ENCODE measurements at places on chromosomes 4 and X.

DNA sequence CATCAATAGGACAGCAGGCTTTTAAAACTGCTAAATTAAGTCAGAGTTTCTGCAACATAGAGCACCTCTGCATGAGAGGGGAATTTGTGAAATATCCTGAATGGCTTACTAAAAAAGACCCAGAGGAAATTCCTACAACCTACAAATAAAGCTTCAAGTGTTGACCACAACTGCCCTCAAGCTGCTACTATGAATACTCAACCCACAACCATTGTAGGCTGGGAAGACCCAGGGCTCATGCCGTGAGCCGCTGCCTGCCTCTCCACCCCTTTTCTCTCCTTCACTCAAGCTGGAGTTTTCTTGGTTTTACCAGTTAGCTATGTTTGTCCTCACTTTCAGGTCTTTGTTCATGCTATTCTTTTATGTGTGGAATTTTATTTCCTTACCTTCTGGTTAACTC is 151.6 kb downstream of the EMCN start:
- DNase-seq = no peak

GRCh38 chr4:186024637-186025407 is 44.1 kb upstream of the TLR3 start:
- DNase-seq = no peak

DNA sequence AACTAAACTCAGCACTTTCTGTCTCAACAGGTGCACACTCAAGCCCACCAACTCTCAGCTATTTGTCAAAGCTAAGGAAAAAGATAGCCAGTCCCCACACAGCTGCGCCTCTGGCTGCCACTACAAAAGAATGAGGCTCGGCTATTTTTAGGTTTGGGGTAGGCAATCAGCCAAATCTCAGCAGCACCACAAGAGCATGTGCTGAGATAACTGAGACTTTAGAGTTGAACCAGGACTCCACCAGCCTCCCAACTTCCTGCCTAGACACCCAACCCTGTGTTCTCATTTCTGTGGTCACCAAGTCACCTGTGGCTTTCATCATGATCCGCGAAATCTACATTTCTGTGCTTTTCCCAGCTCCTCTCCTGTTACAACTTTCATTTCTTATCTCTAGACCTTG is 28.0 kb downstream of the DMD start:
- DNase-seq = peak; percentile 63

DNA sequence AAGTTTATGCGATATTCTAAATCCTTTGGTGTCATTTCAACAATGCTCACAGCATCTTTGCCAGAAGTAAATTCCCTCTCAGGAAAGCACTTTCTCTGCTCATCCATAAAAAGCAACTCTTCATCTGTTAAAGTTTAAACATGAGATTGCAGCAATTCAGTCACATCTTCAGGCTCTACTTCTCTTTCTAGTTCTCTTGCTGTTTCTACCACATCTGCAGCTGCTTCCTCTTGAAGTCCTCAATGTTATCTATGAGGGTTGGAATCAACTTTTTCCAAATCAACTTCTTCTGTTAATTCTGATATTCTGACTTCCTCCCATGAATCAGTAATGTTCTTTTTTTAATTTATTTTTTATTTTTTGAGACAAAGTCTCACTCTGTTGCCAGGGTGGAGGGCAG is 100.9 kb downstream of the LCORL start:
- DNase-seq = no peak

GRCh38 chrX:66074920-66075879 is 35.3 kb upstream of the VSIG4 start:
- DNase-seq = no peak

DNA sequence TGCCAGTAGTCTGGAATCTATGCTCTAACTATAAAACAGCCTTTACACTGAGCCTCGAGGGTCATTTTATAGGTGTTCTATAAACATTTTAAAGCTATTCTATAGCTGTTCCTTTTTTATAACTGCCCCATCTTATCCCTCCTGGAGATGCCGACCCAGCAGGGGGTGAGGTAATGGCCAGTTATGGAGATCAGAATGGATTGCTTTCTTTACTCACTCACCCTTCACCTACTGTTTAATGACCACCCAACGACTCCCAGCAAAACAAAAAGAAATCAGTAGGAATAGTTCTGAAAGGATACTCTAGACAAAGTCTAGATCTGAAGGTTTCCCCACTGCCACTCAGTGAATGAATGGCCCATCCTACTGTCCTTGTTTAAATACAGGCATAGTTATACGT is 1113.1 kb downstream of the FAT4 start:
- DNase-seq = no peak

DNA sequence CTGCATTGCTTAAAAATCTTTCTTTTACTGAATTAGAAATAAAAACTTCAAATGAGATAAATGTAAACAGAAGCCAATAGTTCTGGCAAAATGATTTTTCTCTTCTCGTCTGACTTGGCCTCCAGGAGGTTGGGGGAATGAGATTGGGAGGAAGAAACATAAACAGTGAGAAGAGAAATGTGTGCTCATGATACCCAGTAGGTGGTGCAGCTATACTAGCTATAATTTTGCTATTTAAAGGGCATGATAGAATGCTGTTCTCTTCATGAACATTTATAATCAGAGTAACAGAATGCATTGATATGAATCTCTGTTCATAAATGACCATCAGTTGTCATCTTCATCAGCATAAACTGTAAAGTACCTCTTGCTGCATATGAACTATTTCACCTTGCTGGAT is 85.5 kb downstream of the TACR3 start:
- no peak for DNase-seq

- no peak for DNase-seq
Observed at GRCh38 chrX:31845003-31845402, 773.2 kb upstream of the FTHL17 start.

- no peak for DNase-seq
Observed at GRCh38 chrX:149568701-149569296, 18.5 kb downstream of the MAGEA9B start.

DNA sequence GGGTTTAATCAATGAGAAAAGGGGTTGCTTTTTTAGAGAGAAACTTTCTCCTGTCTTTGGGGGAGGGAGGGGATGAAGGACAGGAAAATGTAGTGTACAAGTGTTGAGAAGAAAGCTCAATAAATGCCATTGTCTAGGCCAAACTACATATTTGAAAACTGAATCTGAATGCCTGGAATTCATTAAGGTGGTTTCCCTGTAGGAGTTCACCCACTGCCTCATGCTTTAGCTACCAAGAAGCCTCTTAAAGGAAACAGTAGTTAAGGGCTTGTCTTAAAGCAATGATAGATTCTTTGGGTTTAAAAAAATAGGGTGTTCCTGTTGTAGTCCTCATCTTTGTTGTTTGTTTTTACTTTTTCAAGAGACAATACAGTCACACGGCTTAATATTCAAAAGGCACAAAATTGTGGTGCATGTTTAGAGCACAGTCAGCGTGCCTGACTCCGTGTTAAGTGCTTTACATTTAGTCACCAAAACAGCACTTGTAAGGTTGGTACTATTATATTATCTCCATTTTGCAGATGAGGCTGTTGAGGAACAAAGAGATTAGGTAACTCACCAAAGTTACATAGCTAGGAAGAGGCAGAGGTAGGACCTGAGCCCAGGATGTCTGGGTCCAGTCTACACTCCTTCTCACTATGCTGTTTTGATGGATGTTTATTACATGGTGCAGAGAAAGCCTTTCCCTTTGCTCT is 46.0 kb downstream of the FNIP2 start:
- no peak for DNase-seq

DNA sequence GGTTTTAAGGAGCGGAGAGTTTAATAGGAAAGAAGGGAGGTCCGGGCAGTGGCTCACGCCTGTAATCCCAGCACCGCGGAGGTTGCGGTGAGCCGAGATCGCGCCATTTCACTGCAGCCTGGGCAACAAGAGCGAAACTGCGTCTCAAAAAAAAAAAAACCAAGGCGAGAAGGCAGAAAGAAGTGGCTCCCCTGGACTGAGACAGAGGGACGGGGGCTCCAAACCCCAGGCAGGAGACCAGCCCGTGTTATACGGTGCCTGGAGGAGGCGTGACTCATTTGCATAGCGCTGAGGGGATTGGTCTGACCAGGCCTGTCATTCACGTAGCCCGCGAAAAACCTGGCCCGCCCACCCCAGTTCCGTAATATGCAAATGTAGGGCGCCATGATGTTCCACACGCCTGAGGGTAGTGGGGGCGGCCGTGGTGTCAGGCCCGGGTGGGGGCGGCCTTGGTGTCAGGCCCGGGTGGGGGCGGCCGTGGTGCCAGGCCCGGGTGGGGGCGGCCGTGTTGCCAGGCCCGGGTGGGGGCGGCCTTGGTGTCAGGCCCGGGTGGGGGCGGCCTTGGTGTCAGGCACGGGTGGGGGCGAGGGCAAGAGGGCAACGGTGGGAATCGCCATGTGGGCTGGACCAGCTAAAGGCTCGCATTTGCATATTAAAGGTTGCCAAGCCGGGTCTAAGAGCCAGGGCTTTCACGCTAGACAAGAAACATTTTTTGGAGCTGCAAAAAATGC is 2.1 kb downstream of the PLCXD1 start:
- DNase-seq = peak; percentile 94

Measured in right hindlimb (tissue), 1 donor.